AG09309 (cell line): ENCODE measurements at places on chromosomes 7 and 10.
A peak's percentile ranks its signal among the peaks of the same experiment; 100 is the strongest.

- DNase-seq, result no peak
These were observed 13.1 kb downstream of the UBE3C start for GRCh38 chr7:157151626-157152339.

DNA sequence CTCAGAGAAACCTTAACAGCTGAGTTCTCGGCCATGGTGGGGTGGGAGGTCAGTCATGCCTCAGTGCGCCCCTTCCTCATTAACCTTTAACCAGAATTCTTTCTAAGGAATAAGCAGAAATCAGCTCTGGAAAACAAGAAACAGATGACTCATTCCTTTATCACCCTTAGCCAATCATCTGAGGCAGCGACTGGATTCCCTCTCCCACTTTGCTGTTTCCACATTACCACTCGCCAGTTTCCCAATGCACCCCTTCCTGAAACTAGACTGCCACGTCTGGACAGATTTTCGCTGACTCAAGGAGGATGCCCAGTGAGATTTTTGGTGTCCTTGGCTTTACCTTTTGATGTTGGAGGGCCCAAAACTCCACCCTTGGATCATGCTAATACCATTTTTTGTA, 223.8 kb downstream of the PLXDC2 start:
- DNase-seq, result no peak

DNA sequence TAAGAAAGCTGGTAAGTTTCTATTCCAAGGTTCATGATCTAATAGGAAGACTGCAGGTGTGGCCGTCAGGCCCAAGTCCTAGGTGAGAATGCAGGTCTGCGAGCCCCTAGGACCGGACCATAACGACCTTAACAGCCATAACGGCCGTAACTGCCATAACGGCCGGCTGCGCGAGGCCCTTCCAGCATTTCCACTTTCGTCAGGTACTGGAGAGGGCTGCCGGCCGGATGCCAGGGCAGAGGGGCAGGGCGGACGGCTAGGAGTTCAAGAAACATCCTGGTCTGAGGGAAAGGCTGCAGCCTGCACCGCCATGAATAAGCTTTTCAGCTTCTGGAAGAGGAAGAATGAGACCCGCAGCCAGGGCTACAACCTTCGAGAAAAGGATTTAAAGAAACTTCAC, at the start of gene ANKRD7:
TSS of gene ANKRD7 (plus strand) at position 184 of the 400 bp plus-strand sequence. CDS start at position 311, 127 bp downstream.
- DNase-seq, result no peak

GRCh38 chr7:144057954-144058353, 9.2 kb downstream of the OR2A5 start:
- DNase-seq, result no peak

DNA sequence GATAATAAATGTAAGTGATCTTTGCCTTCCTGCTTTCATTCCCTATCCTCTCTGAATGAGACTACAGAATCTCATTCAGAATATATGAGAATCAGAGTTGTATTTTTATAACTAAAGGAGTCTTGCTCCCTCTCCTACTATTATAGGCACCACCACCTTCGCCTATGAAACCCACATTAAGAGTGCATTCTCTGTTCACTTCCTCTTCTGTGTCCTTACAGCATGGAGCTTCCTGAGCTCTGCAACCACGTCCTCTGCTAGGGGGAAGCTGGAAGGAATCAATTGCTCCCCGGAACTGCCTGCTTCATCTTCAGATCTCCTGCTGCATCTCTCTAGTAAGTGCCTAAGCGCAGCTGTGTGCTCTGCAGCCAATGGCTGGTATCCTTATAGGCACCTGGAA, 820.7 kb downstream of the GRID1 start:
- DNase-seq, result no peak

DNA sequence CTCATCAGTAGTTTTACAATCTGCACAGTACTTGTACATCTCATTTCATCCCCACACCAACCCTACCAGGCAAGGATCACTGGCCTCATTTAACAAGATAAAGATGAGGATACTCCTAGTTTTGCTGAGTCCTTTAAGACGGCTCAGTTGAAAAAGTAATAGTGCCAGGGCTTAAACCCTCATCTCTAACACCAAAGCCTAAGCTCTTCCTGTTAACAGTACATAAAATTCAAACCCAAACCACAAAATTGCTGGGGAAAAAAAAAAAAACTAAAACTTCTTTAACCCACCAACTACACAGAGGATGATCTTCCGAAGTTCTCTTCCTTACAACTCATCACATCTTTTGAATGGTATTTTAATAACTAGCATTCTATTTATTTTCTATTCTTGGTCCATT, 1.3 kb downstream of the SAR1A start:
- DNase-seq, result no peak

DNA sequence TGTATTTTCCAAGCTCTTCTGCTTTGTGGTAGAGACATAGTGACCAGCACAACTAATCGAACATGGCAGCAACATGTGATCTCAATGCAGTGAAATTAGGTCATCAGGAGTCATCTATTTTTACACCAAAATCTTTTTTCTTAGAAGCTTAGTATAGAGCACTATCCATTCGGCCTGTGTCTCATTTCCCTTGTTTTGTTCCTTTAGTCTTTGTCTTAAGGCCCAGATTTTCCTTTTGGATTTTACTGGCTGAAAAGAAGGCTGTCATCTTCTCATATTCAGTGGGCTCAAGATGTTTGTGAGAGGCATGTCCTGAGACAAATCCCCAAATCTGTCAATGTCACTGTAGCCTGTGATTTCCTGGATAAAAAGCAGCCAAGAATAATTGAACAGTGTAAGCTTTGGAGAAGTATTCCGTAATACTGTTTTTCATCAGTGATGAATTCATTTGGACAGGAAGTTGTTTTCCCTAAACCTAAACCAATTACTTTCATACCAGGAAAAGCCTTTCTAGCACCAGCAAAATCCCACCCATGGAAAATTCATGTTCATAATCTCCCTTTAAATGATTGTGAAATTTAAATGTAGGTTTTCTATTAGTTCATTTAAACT, 55.2 kb downstream of the MAGI2 start:
- no peak for DNase-seq

DNA sequence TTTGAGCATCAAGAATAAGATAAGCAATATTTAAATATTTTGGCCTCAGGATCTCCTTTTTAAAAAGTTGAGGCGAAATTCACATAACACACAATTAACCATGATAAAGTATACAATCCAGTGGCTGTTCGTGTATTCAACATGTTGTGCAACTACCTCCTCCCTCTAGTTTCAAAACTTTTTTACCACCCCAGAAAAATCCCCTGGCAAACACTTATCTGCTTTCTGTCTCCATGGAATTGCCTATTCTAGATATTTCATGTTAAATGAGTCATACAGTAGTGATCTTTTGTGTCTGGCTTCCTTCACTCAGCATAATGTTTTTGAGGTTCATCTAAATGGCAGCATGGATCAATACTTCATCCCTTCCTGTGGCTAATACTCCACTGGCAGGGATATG, 31.8 kb upstream of the IL15RA start:
- peak; percentile 66 for DNase-seq

DNA sequence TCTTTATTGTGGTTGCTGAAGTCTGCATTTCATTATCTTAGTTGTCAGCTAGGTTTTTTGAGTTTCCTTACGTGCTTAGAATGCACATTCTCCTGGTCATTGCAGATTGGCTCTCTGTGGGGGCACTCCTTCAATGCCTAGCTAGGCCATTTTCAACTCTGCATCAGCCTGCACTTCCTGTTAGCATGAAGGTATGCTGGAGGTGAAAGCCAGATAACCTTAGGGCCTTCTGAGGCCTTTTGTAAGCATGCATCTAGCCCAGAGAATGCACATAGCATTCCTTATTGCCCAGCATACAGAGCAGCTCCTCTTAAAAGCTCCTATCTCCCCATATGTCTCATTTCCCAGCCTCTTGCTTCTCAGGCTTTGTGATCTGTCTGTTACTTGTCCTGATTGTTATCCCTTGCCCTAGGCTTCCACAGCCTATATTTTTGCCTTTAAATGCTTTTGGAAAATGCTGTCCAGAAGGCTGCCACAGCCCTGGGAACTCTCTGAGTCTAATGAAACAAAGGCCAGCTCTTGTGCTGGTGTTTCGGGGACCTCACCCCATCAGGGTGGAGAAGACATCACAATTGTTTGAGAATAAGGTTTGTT, 108.1 kb upstream of the IGFBP3 start:
- DNase-seq, result no peak

- no peak for DNase-seq
These were observed 163.8 kb downstream of the ELMO1 start for GRCh38 chr7:37284805-37285231.
